ENCODE measurements at places on chromosomes 7 and 10.

GRCh38 chr7:30564243-30564892 is 30.3 kb upstream of the GARS1 start:
- DNase-seq: peak; percentile 66

DNA sequence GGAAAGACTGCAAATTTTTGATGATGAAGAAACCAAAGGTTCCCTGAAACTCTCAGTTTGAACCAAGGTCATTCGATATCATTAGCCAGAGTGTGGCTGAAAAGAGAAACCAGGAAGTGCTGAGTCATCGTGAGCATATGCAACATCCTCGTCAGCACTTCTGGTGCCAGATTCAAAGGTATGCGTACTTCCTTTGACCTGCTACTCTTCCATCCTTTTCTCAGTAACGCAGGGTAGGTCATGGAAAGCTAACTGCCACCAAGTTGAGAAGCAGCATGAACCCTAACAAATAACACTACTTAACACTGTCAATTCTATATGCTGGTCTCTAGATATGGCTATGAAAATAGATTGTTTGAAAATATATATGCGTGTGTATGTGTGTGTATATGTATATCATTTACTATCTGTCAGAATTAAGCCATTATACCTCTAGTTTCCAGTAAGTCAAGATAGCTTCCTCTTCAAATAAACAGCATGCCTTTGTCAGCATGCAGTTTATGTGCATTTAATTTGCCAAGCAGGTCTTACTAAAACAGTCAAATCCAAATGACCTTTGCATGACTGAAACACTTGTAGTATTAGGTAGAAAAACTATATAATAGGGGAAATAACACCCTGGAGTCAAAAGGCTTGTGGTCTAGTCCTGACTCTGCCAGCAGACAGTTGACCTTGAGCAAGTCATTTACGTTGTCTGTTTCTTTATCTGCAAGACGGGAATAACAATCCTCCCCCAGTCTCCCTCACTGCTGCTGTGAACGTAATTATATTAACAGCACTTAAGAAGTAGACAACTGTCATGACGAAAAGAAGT is 26.4 kb downstream of the CDK6 start:
- no peak for DNase-seq

DNA sequence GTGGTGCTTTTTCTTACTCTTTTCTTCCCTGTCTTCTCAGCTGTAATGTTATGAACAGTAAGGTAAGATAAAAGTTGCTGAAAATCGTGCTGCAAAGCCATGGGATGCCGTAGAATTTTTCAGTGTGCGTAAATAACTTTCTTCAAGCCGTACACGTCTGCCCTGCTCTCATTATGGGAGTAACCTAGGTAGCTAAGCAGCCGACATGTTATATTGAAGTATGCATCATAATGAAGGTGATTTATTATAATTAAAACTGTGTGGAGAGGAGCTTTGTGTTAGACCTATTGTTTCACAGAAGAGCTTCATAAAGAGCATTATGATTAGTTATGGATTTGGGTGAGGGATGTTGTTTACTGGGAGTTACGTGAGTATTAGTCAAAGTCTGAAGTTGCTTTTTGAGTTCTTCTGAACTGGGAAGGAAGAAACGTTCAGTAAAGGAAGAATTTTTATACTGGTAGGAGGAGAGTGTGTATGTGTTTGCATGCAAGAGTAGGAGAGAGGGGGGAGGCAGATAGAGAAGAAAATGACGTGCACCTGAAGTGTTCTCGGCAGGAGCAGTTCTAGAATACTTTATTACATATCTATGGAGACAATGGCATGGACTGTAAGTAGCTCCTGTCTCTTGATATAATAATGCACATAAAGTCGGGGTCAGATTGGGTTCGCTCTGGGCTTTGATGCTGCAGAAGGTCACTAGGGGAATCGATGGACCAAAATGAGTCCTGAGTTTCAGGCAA is 56.3 kb downstream of the POU6F2 start:
- no peak for DNase-seq

DNA sequence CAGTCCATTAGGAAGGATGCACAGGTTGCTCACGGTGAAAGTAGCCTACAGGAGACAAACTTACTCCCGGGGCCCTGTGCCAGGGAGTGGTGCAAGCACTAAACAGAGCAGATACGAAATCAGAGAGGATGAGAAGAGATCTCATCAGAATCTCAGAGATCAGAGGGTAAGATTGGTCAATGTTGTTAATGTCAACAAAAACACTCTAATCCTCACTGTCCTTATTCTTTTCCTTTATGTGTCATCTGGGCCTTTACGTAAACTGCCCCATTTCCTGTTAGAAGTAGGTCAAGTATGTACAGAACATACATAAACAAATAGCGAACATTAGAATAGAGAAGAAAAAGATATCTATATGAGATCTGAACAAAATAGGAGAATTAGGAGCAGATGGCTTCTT is 163.1 kb downstream of the PPP1R17 start:
- DNase-seq: no peak

GRCh38 chr7:32204361-32205018 is 134.3 kb upstream of the PDE1C start:
- DNase-seq: no peak

- peak; percentile 58 for DNase-seq
Observed at GRCh38 chr7:98400542-98401340, at the start of gene BAIAP2L1. TSS of gene BAIAP2L1 (minus strand) at chr7:98401090. CDS start at chr7:98400852, 238 bp downstream.

DNA sequence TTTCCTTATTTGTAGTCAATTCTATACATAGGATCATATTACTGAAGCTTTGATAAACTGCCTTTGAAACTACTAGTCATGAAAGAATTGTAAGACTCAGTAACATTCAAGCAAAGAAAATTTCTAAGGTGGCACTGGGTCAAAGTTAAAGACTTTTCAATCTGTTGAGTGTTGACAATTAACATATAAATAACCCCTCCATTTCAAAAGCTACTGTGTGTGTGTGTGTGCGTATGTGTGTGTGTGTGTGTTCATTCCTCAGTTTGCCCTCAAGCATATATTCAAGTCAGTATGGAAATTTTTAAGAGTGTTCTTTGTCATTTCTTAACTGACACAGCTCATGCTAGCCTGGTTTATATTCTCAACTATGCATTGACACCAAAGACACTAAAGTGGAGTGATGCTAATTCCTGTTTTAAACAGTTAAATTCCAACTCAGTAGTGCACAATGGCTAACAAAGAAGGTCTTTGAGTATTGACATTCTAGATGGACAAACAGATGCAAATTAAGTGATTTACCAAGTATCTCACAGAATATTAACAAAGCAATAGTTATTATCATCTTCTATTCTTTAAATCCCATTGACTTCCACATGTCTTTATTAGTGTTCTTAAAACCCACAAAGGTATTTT is 314.8 kb upstream of the GRM3 start:
- no peak for DNase-seq
